Fibroblast of skin of right biceps (primary cell): ENCODE measurements at places on chromosomes 5 and 9.
A peak's percentile ranks its signal among the peaks of the same experiment; 100 is the strongest.

GRCh38 chr5:38846379-38847011, 683 bp downstream of the OSMR start:
- DNase-seq: no peak

DNA sequence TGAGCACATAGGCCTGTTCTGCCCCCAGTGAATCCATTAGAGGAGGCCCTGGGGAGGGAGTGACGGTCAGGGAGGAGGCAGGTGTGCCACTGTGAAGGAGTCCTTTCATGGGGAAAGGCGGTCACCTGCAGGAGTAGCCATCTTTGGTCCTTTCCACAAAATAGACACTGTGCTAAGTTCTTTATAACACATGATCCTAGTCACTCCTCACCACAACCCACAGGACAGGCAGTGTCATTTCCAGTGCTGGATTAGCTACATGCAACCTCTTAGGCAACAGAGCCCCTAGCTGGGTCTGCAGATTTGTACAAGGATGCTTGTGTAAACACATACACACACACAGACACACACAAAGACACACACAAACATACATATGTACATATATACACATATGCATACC, 18.3 kb downstream of the DOCK2 start:
- no peak for DNase-seq

DNA sequence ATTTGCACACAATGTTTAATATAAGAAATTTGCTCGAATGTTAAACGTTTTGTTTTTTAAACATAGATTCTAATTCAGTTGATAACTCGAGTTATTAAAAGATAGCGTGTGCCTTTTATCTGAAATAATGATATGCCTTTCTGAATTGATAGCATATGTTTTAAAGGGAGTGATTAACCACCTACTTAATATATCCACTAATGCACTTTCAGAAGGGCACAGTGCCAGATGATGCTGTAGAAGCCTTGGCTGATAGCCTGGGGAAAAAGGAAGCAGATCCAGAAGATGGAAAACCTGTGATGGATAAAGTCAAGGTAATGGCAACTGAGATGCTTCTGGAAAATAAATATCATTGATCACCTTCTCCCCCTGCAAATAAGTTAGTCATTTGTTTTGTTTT, 53.9 kb downstream of the ERAP1 start:
- no peak for DNase-seq

DNA sequence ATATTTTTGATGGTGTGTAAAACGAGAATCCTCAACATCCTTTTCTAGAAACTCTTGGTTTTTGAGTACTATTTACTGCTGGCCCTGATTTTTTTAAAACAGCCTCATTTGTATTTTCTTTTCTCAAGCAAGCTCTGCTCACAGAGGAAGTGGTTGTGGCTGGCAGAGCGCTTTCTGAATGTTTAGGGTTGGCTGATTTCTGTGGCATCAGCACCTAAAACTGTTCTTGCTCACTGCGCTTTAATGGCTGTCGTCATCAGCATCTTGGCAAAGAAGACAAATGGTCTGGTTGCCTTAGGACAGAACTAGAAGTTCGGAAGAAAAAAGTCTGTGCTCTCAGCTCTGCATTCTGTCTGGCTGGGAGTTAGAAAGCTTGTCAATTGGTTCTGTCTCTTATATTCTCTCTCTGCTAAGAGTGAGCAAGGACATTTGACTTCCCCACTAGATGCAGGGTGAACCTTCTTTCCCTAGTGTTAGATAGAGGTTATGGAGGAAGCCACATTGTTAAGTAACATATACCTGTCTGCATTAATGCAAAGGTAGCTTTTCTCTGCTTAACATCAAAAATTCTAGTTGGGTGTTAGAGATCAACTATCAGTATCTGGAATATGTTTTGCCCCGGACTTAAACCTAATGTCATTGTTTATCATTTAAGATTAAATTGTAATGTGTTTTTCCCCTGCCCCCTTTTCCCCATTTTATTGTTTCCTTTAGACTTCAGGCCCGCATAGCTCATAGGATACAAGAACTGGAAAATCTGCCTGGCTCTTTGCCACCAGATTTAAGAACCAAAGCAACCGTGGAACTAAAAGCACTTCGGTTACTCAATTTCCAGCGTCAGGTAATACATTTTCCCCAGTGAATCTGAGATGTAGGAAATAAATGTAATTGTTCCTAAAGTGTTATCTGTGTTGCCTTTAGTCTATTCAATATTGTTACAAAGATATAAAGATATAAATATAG, 39.0 kb downstream of the SMARCA2 start:
- peak; percentile 63 for DNase-seq

DNA sequence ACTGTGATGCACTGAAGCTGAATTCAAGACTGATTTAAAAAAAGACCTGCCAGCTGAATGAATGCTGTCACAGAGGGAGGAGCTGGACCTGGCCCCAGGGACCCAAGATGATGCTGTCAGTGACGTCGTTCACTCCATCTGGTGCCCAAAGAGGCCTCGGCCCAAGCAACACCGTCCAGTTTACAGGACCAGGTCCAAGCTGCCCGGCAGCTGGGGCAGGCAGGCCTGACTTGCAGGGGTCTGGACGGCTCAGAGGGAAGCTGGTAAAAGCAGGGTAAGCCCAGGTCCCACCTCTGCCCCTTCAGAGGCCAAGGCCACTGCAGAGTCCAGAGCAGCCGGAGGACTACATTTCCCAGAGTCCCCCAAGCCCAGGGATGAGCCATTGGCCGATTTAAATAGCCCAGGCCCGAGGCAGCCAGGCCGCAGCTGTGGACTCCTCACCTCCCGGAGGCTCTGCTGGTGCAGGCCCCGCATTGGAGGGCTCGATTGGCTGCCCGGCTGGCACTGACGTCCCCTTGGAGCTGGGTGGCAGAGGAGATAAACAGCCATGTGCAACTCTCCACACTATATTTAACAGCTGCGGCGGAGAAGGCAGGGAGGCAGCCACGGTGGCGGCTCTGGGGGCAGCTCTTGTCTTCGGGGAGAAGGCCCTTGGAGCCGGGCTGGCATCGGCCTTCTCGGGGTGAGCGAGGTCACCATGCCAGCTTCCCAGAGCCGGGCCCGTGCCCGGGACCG, at the start of gene PLPP7:
TSS of gene PLPP7 (plus strand) at position 423 of the 735 bp plus-strand sequence. CDS start at position 698, 275 bp downstream.
- peak; percentile 38 for DNase-seq

DNA sequence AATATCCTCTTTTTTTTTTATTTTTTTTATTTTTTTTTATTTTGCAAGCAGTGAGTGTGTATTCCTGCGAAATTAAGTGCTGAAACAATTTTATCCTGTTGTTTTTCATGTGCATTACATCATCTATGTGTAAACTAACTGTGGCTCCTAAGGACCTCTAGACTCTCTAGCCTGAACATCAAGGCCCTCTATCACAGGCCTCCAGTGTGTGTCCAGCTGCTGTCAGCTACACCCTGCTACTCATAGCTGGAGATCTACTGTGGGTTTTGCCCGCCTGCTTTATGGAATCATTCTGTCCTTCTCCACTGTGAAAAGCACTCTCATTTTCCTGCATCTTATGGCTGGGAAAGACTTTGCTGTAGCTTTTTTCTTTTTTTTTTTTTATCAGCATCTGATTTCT, 157.8 kb downstream of the KCTD16 start:
- DNase-seq: no peak

DNA sequence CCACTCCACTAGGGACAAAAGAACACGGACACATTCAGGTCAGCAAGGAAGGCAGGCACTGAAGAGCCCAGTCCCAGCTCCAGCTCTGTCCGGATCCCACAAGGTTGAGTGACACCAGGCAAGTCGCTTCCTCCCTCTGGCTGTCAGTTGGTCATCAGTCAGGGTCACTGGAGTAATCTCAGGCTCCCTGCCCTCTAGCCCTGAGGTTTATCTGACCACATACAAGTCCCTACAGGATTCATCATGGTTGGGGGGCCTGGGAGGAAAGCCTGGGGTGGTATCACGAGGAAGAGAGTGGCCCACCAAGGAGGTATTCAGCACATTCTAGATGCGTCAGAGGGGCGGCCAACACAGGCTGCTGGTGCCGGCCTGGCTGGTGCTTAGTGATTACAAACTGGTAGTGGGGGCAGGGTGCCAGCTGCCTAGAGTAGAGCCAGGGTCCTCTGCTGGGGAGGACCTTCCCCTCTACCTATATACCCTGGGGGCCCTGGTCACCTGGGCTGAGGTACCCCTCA, 81.5 kb downstream of the SHB start:
- DNase-seq: no peak

DNA sequence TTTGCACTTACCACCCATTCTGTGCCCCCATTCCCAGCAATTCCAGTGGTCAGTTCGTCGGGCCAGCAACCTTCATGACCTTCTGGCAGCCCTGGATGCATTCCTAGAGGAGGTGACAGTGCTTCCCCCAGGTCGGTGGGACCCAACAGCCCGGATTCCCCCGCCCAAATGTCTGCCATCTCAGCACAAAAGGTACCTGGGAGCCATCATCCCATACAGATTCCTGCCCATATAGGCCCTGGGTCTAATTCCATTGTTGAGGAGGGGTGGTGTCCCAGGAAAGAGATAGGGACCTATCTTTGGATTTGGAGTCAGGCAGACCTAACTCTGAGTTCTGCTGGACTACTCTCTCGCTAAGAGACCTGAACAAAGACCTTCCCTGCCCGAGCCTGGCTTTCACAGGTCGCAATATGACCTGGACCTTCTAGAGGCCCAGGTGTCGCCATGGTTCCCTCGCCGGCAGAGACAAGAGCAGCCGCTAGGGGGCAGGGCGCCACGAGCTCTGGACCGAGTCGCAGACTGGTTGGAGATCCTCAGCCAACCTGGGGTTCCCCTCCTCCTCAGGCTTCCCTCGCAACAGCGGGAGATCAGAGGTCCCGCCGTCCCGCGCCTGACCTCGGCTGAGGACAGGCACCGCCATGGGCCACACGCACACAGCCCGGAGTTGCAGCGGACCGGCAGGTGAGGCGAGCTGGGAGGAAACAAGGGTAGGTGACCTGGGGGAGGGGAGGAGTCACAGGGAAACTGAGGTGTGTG, 3.1 kb downstream of the SLC4A9 start:
- peak; percentile 50 for DNase-seq

DNA sequence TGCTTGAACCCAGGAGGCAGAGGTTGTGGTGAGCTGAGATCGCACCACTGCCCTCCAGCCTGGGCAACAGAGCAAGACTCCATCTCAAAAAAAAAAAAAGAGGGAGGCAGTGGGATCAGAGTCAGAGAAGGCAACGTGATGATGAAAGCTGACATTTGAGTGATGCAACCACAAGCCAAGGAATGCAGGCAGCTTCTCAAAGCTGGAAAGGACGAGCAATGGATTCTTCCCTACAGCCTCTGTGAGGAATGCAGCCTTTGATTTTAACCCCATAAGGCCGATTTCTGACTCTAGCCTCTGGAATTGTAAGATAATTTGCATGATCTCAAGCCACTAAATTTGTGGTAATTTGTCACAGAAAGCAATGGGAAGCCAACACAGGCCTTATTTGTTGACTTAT, 9.8 kb downstream of the TGFBI start:
- peak; percentile 90 for DNase-seq

GRCh38 chr5:72160959-72161358, 53.7 kb downstream of the MAP1B start:
- peak; percentile 76 for DNase-seq

DNA sequence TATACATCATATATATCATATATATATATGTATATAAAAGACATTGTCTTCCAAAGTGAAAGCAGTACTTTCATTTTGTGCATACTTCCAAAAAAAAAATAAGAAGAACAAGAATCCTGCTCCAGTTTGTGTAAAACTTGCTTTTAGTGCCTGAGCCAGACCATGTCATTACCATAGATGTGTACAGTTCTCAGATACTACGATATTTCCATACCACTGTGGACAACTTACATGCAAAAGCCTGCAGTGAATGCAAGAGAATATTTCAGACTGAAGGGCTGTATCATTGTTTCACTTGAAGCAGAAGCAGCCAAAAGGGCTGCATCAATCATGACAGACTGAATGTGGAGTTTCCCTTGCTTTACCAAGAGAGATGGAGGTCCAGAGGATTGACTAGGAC, 72.6 kb upstream of the CYLC2 start:
- DNase-seq: no peak

- DNase-seq: peak; percentile 85
Measured at GRCh38 chr5:43769571-43770355, 166.8 kb downstream of the NNT start.

DNA sequence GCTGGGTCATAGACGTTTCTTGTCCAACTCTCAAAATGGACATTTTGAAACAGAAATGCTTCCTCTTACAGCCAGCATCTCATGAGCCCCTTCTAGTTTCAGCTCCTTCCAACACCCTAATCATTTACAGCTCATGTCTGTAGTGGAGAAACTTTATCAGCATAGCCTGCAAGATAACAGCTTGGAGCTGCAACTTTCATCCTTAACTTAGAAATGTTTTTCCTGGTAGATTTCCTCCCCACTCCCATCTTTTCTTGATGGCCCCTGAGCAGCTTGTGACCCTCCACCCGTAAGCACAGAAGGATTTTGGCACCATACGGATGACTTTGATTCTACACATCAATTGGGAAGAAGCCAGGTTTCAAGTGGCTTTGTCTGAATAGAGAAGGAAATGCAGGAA, 53.5 kb upstream of the TGFBR1 start:
- DNase-seq: no peak

DNA sequence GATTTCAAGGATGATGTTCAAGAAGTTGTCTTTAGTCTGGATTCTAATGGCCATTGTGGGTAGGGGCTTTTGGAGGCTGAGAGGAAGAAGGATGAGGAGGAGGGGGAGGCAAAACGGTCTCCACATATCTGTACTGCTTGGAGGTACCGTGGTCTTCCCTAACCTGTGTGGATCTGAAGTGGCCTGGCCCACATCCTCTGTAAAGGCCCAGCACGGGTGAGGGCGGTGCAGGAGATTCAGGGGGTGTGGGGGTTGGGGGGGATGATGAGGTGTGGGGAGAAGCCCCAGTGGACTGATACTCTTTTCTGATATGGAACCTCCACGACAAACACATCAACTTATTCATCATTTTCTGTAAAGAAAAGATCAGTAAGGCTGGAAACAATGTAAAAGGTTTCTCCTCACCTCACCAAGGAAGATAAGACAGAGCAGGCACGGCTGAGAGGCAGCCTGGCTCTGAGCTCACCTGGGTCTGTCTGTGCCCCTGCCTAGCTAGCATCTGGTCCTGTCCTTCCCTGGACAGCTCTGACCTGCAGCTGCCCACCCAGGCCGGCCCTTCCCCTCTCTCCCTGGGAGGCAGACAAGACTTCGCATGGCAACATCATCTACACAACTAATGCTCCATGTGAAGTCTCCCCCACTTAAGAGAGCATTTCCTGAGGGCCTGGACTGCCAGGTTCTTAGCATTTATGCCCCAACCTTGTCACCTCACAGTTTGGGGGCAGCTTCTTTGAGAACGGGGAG, 5.6 kb upstream of the IL3 start:
- DNase-seq: no peak

DNA sequence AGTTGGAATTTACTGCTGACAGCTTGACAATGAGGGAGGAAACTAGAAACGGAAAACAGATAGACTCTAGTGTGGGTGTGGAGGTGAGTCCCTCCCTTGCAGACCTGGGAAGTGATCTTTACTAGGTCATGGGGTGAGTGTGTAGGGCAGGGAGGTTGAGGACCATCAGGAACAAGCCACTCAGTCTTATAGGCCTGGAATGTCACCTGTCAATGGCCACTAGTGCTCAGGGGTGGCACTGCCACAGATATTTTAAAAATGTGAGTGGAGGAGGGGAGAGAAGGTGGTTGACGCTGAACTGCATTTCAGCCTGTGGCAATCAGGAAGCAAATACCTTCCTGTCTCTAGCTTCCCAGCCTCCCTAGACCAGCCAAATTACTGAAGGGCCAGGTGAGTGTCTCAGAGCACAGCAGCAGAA, 9.0 kb downstream of the OR2S2 start:
- DNase-seq: no peak

- DNase-seq: peak; percentile 87
Measured at GRCh38 chr5:36457511-36458270, 148.7 kb upstream of the SLC1A3 start.
